Ecto neural progenitor cell (in vitro differentiated cells): ENCODE measurements at places on chromosomes 6 and 20.

- DNase-seq = no peak
Observed at GRCh38 chr20:49557449-49557848, 10.5 kb downstream of the PTGIS start.

- DNase-seq = no peak
Observed at GRCh38 chr6:14751645-14752175, 494.2 kb upstream of the JARID2 start.

GRCh38 chr6:35543459-35544193, 30.9 kb upstream of the TULP1 start:
- DNase-seq = no peak

- no peak for DNase-seq
Observed at GRCh38 chr20:52481443-52481842, 289.9 kb upstream of the ZFP64 start.

DNA sequence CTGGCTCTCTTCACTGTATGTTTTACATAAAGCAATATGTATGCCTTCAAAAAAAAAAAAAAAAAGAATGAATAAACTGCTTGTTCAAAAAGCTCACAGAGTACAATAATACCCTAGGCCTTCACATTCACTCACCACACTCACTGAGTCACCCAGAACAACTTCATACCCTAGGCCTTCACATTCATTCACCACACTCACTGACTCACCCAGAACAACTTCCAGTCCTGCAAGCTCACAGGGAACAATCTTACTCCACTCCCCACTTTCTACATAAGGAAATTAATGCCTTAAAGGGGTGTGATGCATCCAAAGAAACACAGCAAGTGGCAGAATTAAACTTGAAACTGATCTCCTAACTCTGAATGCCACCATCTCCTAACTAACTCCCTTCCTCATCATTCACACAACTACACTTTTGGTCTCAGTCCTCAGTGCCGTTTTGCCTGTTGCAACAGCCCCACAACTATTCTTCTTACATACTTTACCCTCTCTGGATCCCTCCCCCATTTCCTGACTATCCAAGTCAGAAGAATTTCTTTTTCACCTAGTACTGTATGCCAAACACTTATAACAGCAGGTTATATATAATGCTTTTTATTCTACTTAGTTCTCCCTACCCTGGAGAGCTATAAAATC, 34.2 kb downstream of the NHSL1 start:
- DNase-seq = no peak
